ENCODE measurements at places on chromosomes 12 and 14.

GRCh38 chr12:44526655-44527182 is 349.4 kb downstream of the NELL2 start:
- DNase-seq = no peak

- no peak for DNase-seq
These were observed 610 bp downstream of the VSIG10 start for GRCh38 chr12:118103201-118103600.

DNA sequence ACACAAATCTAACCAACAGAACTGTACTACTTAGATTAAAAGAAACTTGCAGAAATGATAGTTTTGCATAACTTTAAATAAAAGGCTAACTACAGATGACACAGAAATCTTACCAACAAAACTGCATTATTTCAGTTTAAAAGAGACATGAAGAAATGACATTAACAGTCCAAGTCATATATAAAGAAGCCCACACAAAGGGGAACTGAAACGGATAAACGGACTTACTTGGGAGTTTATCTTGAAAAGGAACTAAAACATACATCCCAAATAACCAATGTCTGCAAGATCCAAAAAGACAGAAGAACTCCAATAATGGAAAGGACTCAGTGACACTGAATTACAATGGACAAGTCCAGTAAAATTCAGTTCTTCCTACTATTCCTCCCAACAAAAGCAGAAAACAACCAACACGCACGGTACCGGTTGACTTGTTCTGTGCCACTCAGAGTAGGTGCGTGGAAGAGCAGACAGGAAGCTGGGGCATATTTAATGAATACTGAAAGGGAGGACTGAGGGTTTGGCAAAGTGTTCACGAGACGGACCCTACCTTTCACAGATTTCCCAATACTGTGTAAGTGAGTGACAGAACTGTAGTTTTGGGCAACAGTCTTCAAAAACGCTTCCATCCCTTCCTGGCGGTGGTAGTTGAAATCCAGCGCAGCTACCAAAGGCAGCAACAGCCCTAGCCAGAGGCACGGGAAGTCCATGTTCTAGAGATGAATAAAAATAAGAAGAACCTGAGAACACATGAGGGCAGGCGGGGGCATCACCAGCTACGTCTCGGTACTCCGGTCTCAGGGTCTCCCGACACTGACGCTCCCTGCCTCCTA is 627 bp downstream of the CPM start:
- DNase-seq = peak; percentile 11

DNA sequence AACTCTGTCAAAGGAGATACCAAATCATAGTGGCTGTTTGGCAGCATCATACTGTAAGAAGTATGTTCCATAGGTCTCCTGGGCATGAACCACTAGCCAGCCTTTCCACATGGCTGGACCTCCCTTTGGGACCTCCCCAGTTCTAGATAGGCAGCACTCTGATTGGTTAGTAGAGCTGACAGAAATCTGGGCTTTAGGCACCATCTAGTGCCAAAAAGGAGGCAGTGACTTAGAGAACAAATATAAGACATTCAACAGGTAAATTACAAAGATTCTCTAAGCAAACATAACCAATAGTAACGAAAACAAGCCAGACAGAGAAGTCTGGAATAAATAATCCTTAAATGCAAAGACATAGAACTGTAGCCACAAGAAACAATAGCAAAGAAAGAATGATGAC is 148.0 kb upstream of the PDE3A start:
- no peak for DNase-seq

- DNase-seq = no peak
These were observed 285.8 kb upstream of the GRIP1 start for GRCh38 chr12:66964629-66965028.

GRCh38 chr14:103391048-103391447 is 5.8 kb downstream of the MARK3 start:
- no peak for DNase-seq

- no peak for DNase-seq
These were observed 4.2 kb downstream of the TMEM253 start for GRCh38 chr14:21105095-21105494.

DNA sequence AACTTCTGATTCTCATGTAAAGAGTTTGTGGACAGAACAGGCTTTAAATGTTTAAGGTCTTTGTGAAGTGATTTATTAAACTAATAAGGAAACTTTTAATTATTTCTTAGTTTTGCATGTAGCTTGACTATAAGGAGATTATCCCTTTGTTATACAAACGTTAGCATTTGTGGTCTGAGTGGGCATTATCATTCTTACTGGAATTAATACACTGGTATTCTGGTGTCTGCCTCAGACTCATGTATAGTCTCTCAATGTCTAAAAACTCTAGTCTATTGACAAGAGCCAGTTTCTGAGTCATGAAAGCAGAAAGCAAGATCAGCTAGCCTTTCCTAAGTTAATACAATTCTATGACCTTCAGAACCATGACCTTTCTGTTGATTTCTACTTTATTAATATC is 51.3 kb downstream of the SOX5 start:
- DNase-seq = no peak

DNA sequence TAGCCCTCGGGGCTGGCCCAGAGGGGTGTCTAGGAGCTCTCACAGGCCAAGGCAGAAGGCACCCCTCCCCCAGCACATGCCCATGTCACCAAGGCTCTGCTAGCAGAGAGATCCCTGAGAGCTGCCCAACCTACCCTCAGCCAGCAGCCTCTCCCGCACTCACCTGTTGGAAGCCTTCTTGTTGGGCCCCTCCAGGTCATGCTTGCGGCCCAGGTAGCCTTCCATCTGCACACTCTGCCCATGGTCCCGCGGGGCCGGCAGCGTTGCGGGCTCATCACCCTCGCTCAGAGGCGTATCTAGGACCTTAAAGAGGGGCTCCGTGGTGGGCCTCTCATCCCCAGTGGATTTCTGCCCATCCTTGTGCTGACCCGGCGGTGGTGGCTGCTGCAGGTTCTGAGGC is 49.1 kb downstream of the PLEKHG3 start:
- DNase-seq = no peak

DNA sequence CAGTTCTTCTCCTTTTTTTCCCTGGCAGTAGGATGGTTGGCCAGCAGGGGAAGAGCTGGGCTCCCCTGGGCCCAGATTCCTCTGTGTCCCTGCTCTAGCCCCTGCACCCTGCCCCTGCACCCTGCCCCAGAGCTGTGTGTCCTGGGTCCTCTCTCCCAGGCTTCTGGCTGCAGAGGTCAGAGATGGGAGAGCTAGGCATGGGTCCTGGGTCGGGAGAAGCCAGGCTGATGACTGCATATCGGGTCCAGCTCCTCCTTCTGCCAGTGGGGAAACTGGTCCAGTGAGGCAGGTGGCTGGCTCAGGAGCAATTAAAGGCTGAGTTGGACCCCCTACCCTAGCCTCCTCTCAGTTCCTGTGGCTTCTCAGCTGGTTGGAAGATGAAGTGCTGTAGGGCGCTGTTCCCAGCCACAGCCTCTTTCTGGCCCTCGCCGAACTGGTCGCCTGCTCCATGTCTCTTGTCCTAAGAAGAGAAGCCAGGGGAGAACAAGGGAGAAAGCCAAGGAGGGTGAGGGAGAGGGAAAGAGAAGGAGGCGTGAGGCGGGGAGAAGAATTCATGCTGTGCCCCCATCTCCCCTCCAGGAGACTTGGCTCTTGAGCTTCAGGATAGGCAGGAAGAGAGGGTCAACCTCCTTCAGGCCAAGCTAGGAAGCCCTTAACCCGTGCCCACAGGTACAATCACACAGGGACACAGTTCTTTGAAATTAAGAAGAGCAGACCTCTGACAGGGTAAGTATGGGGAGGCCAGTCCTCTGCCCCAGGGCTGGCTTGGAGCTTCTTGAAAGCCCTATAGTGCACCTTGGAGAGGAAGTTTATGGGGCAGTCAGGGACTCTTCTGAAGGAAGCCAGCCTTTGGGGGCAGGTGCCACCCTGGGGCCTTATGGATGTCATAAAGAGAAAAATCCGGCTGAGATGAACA is 9.5 kb downstream of the VASH1 start:
- DNase-seq = no peak

GRCh38 chr14:26379951-26380350 is 217.9 kb downstream of the NOVA1 start:
- DNase-seq = no peak

Measured in stimulated activated CD4-positive, alpha-beta T cell treated with anti-CD3 and anti-CD28 coated beads, TNF-alpha, amount 100 ng/mL, for 4 hours (primary cell).